ENCODE measurements at places on chromosomes 16 and 17.

- no peak for DNase-seq
Observed at GRCh38 chr16:31243734-31244670, 15.8 kb upstream of the ITGAM start.

- no peak for DNase-seq
Observed at GRCh38 chr16:8818504-8819270, 21.0 kb downstream of the PMM2 start.

DNA sequence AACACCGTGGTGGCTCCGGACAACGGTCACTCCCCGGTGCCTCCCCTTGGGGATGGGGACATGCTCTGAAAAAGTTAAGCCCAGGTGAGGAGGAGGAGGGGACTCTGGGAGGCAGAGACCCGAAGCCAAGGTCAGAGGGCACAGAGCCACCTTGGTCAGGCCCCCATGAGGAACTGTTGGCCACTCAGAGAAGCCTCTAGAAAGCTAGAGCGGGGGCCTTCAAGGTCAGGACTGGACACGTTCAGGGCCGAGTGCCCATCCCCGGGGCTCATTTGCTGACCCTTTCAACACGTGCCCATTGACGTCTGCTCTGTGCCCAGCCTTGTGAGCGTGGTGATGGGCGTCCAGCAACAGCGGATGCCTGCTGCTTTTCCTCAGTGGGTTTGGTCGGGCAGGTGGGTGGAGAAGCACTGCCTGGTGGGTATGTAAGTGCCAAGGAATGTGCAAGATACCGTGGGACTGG is 38.2 kb downstream of the HASPIN start:
- DNase-seq, result no peak

DNA sequence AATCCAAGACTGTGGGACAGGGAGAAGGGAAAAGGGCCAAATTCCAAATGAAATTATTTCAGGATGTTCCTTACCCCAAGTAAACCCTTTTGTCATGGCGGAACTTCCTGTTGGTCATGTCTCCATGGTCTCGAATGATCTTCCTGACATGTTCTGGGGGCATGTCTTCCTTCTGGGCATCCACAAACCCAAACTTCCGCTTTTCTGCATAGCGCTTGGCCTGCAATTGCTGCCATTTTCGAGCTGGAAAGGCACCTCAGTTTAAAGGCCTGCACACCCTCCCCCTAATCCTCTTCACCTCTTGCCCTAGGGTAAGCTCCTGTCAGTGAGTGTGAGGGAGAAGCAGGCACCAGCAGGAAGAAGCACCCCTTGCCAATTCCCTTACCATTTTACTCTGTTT is 1.2 kb downstream of the PRPF8 start:
- no peak for DNase-seq

DNA sequence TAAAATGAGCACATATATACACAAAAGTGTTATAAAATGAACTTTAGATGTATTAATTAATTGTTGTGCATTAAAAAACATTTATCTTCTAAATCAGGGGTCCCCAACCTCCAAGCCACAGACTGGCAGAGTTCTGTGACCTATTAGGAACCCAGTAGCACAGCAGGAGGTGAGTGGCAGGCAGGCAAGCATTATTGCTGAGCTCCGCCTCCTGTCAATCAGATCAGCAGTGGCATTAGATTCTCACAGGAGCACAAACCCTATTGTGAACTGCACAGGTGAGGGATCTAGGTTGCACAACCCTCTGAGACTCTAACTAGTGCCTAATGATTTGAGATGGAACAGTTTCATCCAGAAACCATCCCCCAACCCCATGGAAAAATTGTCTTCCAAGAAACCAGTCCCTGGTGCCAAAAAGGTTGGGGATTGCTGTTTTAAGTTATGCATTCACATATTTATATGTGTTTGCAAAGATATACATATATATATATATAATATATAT is 583.7 kb downstream of the KCNJ2 start:
- DNase-seq, result no peak

DNA sequence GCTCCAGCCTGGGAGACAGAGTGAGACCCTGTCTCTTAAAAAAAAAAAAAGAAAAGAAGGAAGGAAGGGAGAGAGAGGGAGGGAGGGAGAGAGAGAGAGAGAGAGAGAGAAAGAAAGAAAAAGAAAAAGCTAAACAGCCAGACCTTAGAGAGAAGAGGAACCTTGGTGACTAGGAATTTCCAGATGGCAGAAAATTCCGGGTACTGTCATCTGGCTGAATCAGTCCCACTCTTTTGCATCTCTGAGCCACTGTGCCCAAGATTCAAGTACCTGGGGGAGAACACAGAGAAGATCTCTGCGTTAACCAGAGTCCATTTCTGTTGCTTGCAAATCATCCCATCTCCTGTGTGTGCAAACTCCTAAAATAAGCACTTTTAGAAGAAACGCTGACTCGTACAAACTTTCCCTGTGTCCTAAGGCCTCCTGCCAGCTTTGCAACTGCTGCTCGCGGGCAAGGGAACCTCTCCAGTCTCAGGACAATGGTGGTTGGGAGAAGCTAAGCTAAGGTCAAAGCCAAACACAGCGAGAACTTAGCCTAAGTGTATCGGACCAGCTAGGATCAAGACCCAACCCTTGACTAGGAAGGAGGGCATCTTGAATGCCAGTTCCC is 18.0 kb downstream of the BMERB1 start:
- no peak for DNase-seq

- DNase-seq, result peak; percentile 93
Observed at GRCh38 chr16:17404941-17405689, 65.6 kb downstream of the XYLT1 start.

- no peak for DNase-seq
Observed at GRCh38 chr16:1561266-1561665, 27.8 kb downstream of the TMEM204 start.

DNA sequence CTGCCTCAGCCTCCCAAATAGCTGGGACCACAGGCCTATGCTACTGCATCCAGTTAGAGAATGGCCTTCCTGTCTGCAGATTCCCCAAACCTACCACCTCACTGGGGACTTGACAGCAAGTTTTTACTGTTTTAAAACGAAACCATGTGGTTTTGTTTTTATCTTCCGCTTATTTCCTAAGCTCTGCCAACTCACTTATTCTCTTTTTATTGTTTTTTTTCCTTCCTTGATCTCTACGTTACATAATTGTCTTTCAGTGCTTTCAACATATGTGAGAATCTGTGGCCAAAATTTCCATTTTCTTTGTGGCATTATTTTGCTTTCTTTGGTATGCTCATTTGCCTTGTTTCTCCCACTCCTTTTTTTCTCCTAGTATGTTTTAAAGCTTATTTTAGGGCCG is 14.6 kb upstream of the SLC38A7 start:
- DNase-seq, result no peak

- no peak for DNase-seq
Observed at GRCh38 chr17:60086818-60087591, 8.3 kb upstream of the HEATR6 start.

DNA sequence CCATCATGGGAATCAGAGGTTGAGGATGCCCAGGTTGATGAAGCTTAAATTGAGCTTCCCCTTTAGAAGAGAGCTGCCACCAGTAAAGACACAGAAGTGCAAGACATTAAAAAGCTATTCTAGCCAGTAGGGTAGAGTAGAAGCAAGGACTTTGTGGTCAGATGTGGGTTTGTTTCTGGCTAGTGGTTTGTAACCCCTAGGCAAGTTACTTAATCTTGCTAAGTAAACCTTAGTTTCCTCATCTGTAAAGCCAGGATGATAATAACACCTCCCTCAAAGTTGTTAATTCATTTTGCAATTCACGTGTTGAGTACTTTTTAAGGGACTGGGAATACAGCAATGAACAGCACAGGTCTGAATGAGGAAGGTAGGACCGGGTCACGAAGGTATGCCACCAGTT is 3.6 kb downstream of the SNTB2 start:
- DNase-seq, result no peak

DNA sequence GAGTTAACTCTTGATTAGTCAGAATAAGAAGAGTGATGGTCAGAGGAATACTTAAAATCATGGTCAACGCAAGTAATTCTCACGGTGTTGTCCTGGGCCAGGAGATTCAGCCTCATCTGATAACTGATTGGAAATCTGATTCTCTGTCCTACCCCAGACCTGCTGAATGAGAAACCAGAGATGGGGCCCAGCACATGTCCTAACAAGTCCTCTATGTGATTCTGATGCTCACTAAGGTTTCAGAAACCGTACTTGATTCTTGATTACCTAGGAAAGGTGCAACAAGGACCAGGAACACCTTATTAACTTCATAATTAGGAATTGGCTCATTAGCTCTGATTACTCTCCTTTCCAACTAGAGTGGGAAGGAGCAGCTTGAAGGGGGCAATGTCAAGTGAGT is 44.5 kb downstream of the ANKFY1 start:
- DNase-seq, result no peak

GRCh38 chr17:79183293-79184158 is 108.9 kb downstream of the ENGASE start:
- no peak for DNase-seq

- DNase-seq, result no peak
Observed at GRCh38 chr16:77414752-77415231, 20.0 kb downstream of the ADAMTS18 start.

DNA sequence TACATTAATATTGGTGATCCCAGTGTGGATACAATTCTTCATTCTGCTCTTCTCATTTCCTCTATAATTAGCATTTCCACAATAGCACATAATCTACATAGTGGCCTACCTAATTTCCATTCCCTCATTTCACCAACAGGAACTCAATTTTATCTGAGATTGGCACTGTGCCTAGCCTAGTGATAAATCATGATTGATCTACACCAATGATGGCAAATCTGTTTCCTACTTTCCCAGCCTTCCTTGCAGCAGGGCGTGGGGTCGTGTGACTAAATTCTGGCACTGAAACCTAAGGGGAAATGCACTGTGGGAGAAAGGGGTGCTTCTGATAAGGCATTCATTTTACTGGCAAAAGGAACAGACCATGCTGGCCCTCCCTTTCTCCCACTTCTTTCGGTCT is 66.6 kb upstream of the TOM1L1 start:
- DNase-seq, result no peak

GRCh38 chr16:59701963-59702930 is 968.1 kb upstream of the GOT2 start:
- no peak for DNase-seq

DNA sequence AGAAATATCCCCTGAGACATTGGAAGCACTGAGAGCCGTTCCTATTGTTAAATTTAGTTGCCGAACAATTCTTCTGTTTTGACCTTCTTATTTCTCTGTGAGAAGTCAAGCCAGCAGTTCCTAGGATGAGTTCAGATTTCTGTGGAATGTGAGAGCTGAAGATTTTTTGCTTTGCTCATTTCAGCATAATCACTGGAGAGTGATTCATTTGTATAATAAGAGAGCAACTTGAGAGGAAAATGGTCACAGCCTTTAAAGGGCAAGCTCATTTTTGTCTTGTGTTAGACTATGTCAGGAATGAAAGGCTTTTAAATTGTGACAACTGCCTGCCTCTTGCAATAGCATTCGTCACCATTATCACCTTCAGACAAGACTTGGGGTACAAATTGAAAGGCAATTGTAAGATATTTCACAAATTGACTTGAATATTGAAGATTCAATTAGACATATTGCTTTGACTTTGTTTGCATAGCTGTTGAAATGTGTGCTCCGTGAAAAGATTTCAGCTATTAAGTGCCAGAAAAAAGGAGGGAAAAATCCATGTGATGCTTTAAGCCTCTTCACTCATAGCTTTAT is 900.0 kb upstream of the GOT2 start:
- DNase-seq, result no peak

GRCh38 chr17:19021622-19022083 is 17.1 kb upstream of the FAM83G start:
- DNase-seq, result no peak

GRCh38 chr17:50558941-50559614 is 1.4 kb upstream of the CACNA1G start:
- DNase-seq, result no peak

- peak; percentile 83 for DNase-seq
Observed at GRCh38 chr17:28744972-28745785, 1.4 kb downstream of the TRAF4 start.

DNA sequence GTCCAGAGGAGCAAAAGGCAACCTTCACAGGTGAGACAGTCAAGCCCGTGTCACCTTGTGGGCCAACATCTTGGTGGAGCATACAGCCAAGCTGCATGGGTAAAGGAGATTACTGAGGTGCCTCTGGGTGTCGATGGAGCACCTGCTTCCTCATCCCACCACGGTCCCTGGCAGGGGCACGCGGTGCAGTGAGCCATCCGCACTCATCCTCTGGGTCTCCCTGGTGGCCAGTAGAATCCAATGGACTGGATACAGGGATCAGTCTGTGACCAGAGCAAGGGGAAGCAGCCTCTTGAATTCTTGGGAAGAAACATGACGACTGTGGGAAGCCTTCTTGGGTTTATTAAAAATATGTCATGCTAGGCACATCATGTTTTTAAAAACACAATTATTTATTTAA is 4.8 kb upstream of the WSCD1 start:
- DNase-seq, result no peak

- DNase-seq, result no peak
Observed at GRCh38 chr16:14428043-14428442, 202.0 kb downstream of the PARN start.

GRCh38 chr16:2072926-2073325 is 25.1 kb downstream of the TSC2 start:
- DNase-seq, result no peak

GRCh38 chr16:2977440-2977839 is 2.8 kb downstream of the PKMYT1 start:
- no peak for DNase-seq

- no peak for DNase-seq
Observed at GRCh38 chr16:31273187-31273586, 13.4 kb downstream of the ITGAM start.

DNA sequence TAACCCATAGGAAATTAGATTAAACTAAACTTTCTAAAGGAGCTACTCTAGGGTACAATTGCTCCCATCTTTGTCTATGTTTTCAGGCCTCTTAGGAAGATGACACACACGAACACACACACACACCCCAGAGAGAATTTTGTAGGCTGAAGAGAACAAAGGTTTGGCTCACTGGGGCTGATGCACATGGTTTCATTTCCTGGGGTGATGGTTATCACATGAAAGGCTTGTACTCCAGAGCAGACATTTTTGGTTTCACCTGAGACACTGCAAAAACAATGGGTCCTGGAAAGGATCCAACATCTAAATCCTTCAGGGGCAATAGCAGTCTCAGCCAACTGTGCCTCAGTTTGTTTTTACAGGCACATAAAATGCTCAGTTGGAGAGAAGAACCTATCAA is 62.8 kb downstream of the GRB7 start:
- DNase-seq, result no peak

GRCh38 chr17:69501591-69502468 is 87.3 kb downstream of the MAP2K6 start:
- DNase-seq, result peak; percentile 37

DNA sequence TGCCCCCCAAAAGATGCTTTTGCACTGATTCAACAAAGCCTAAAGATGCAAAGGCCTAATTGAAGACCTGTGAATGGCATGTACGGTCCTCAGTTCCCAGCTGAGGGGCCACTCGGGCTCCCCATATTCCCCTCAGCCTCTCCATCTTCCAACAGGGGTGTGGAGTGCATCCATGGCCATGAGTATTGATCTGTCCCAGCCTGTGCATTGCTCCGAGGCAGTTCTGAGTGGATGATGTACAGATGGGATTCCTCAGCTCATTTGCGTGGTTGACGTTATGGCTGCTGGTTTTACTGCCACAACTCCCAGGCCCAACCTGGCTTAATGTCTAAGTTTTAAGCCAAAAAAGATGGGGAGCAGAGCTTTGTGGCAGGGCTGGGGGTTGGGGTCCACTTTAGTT is 162.7 kb upstream of the ZNF267 start:
- DNase-seq, result no peak
